ENCODE measurements at places on chromosomes 1 and 21.

GRCh38 chr1:212667223-212668139 lies 32.2 kb downstream of the BATF3 start:
- DNase-seq, result no peak

DNA sequence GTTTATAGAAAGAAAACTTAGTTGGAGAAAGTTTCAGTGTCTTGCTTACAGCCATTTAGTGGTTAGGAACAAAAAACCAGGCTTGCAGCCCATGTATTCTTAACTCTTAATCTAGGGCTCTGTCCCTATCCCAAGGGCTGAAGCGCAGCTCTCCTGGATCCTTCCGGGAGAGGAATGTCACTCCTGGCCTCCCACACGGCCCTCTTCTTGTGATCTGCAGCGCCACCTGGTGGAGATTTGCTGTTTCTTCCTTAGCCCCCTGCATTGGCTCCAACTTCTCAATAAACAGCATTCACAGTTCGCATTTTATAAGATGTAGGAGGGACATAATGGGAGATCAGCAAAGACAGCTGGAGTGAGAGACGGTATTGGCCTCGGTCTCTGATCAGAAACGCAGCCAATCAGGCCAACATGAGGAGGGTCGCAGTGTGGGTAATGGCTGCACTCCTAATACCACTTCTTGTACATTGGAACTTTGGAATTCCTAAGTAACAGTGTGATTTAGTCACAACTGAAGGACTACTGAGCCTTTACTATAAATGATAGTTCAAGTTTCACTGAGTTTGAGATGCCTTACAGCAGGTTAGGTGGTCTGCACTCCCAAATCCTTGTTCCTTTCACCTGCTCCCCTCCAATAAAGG lies 283.4 kb downstream of the ASTN1 start:
- no peak for DNase-seq

DNA sequence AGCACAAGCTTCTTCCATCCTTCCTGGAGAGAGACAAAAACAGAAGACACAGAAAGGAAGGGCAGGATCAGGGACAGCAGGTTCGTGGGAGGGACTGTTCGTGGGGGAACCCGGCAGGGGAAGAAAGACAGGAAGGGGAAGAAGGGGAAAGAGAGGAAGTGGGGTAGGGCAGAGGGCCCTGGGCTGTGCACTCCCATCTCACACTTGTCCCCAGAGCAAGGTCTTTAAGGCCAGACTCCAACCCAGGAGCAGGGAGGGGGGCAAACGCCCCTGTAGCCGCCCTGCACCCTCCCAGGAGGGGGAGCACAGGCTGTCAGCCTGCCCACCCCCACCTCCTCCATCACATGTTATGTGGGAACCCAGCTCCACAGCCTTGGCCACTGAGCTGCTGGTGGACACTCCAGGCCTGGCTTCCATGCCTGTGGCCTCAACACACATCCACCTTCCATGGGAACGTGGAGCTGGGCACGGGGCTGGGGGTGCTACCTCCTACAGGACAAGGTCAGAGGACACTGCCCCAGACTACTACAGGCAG lies 9.3 kb downstream of the SLC19A1 start:
- no peak for DNase-seq

- no peak for DNase-seq
These were observed 1.1 kb downstream of the IL24 start for GRCh38 chr1:206898089-206898914.

GRCh38 chr1:200588698-200589097 lies 31.9 kb downstream of the KIF14 start:
- DNase-seq, result no peak

- DNase-seq, result no peak
These were observed 2.6 kb upstream of the FTCD start for GRCh38 chr21:46157987-46158451.

DNA sequence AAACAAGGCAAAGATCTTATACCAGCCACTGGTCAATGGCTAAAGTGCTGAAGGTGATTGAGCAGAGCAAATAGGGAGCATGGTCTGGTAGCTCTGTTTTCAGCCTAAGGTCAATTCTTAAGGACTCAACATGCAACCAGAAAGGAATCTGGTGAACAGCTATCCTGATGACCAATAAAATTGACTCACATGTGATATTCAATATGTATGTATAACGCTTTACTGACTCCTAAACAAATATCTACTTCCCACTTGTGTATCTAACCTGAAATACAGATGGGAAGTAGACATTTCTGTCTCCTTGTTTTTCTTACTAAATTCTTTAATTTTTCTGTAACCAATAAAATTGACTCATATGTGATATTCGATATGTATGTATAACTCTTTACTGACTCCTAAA lies 24.9 kb upstream of the CTH start:
- no peak for DNase-seq

- no peak for DNase-seq
These were observed 22.8 kb downstream of the RAB7B start for GRCh38 chr1:205980237-205980870.
